Lower lobe of right lung (tissue), 2 donors: ENCODE measurements at places on chromosomes 6 and 20. TPM values are rescaled to one million over a fixed set of nuclear protein-coding genes. Genes with fewer than 3 reads are reported as not detected.
A peak's percentile ranks its signal among the peaks of the same experiment; 100 is the strongest.

MTO1 gene
- 25.7 TPM for total RNA-seq

TBP gene
- 12.7 TPM for total RNA-seq

PTPRT gene
- 8.0 TPM for total RNA-seq

PPP1R16B gene
- 13.0 TPM for total RNA-seq

PABPC1L gene
- 56.3 TPM for total RNA-seq

TPBG gene
- 10.8 TPM for total RNA-seq

C6orf58 gene
- not detected for total RNA-seq

MAP7 gene
- 18.3 TPM for total RNA-seq

COL21A1 gene
- 9.4 TPM for total RNA-seq

DNA sequence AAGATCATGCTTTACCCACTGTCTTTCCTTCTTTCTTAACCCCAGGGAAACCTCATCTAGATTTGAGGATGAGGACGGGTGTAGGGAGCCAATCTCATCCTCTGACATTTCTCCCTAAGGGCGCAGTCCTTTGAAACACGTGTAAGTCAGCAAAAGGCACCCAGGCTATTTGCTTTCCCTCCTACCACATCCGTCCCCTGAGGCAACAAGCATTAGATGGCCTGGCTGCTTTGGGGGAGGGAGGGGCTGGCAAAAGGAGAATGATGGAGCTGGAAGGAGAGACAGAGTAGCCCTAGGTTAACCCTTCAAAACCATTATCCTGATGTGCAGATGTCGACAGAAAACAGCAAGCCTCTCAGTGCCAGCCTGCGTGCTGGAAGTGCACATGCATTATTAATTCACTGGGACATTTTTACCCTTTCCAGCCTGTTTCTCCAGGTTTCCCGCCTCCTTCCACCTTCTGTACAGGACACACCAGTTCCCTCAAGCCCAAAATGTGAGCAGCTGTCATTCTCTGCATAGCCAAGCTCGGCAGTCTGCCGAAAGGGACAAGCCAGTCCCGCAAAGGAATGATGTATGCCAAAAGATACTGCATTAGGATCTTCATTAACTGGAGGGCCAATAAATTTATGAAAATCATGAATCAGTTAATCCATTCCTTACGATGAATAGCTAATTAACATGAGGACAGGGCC, 547.2 kb downstream of the CD83 start:
- no peak overlapping the region for H3K4me3 ChIP-seq
- H3K27me3 ChIP-seq: no peaks in the 10 kb centered on the region
- no peak overlapping the region for H3K27ac ChIP-seq
- no peak for DNase-seq
- H3K36me3 ChIP-seq: no peaks in the 10 kb centered on the region

- peaks cover 4% of the 10 kb centered on the region for H3K4me1 ChIP-seq
- no peak overlapping the region for H3K4me3 ChIP-seq
- H3K36me3 ChIP-seq: no peaks in the 10 kb centered on the region
- no peak for DNase-seq
- no peaks in the 10 kb centered on the region for H3K27me3 ChIP-seq
These were observed 678.3 kb upstream of the NRSN1 start for GRCh38 chr6:23447731-23448130.

GRCh38 chr20:19767070-19767469, 9.0 kb downstream of the RIN2 start:
- H3K27ac ChIP-seq: peak overlapping the region; percentile 31
- H3K4me1 ChIP-seq: peaks cover 2% of the 10 kb centered on the region
- H3K36me3 ChIP-seq: no peaks in the 10 kb centered on the region
- no peak for DNase-seq
- no peaks in the 10 kb centered on the region for H3K27me3 ChIP-seq

DNA sequence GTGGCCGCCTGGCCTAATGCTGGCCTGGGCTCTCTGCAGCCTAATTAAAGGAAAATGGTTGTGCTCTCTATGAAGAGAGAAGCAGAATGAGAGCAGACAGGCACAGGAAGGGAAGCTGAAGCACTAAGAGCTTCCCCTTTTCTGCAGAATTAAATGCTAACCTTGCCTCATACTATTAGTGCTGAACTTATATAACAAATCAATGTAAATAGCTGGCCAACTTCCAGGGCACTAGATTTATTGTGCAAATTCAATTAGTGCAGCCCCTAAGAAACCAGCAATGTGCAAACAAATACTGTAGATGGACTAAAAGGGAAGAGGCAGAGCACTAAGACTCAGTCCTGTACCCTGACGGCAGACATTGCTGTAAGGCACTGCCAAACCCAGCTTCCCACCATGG, 36.1 kb upstream of the INSM1 start:
- no peaks in the 10 kb centered on the region for H3K27me3 ChIP-seq
- no peak overlapping the region for H3K27ac ChIP-seq
- no peak for DNase-seq
- no peaks in the 10 kb centered on the region for H3K36me3 ChIP-seq
- no peak overlapping the region for H3K4me3 ChIP-seq

DNA sequence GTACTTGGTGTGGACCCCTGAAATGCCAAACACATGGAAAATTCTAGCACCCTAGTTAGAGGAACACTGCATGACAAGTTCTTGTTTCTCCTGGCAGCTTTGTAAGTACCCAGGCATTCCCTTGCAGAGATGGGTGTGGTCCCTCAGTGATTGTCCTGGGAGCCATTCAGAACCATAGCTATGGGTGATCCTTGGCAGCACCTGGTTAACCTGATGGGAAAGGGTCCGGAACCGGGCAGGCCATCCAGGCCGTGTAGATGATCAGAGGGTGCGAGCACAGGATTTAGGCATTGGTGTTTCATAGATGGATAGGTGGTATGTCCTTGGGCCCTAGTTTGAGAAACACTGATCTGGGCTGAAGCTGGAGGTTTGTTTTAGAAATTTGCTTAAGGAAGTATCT, 95.8 kb downstream of the RPP40 start:
- no peaks in the 10 kb centered on the region for H3K36me3 ChIP-seq
- H3K4me1 ChIP-seq: peaks cover 38% of the 10 kb centered on the region
- H3K27ac ChIP-seq: no peak overlapping the region
- no peak overlapping the region for H3K4me3 ChIP-seq
- no peaks in the 10 kb centered on the region for H3K27me3 ChIP-seq

DNA sequence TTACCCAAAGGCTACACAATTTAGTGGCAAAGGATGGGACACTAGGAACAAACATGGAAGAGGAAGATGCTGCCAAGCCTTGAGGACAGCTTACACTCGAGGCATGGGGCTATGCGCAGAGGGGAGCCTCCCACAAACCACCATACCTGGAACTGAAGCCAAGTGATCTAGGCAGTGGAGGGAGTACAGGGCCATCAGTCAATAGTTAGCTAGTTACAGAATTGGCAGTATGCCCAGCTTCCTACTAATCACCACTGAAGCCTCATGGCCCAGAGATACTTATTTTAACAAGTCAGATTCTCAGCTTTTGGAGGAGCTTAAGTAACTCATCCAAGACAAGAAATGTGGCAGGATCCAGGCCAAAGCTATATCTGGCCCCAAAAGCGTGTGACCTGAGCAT, 226.6 kb upstream of the MOCS1 start:
- DNase-seq: no peak
- no peak overlapping the region for H3K4me3 ChIP-seq
- no peaks in the 10 kb centered on the region for H3K36me3 ChIP-seq
- H3K4me1 ChIP-seq: no peaks in the 10 kb centered on the region

DNA sequence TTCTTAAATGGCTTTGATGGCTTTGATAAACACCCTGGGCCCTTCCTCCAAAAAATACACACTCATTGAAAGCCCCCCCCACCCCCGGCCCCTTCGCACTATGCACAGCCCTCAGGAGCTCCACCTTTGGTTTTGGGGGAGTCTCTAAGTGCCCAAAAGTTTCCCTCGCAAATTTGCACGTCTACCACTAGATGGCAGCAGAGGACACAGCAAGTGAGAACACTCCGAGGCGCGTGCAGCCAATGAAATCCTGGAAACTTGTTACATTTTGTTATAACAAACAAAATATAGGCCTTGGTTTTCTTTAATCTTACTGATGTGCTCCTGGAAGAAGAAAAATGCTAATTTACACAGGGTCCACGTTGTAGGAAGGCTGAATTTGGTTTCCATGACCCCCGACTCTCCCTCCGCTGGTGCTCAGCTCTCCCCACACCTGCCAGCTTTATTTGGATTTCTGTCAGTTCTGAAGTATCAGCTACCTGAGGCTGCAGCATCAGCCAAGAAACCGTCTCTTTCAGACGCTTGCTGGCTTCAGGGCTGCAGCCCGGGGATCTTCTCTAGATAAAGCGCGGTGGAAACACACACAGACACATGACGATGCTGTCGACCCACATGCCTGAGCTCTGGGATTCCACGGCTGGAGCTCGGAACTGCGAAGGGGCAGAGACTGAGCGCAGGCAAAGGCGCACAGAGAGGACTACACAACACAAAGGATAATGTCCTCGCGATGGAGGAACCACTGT, 148.3 kb upstream of the RPS6KA2 start:
- no peaks in the 10 kb centered on the region for H3K36me3 ChIP-seq
- H3K4me3 ChIP-seq: no peak overlapping the region
- no peak overlapping the region for H3K27ac ChIP-seq
- H3K4me1 ChIP-seq: no peaks in the 10 kb centered on the region
- peak; percentile 63 for DNase-seq
- H3K27me3 ChIP-seq: no peaks in the 10 kb centered on the region

GRCh38 chr6:63543982-63544381, 28.3 kb upstream of the LOC128125822 start:
- no peak overlapping the region for H3K27ac ChIP-seq
- H3K27me3 ChIP-seq: no peaks in the 10 kb centered on the region
- no peaks in the 10 kb centered on the region for H3K4me1 ChIP-seq
- no peak overlapping the region for H3K4me3 ChIP-seq
- no peak for DNase-seq
- no peaks in the 10 kb centered on the region for H3K36me3 ChIP-seq

DNA sequence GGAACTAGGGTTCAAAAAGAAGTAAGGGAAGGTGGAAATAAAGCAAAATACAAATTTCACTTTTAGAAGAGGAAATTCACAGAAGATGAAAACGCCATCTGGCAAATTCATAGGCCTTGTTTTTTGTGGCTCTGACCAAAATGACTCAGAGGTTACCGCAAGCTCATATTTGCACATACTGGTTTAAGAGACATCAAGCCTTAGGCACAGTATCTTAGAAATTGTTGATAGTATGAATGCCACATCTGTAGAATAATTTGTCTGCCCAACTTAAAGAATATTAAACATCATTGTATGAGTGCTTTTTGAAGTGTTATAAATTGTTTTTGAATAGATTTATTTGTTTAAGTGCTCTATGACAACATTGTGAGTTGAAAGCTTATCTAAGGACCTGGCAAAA, 10.6 kb downstream of the TAAR1 start:
- no peak for DNase-seq
- no peak overlapping the region for H3K4me3 ChIP-seq
- H3K27ac ChIP-seq: no peak overlapping the region

DNA sequence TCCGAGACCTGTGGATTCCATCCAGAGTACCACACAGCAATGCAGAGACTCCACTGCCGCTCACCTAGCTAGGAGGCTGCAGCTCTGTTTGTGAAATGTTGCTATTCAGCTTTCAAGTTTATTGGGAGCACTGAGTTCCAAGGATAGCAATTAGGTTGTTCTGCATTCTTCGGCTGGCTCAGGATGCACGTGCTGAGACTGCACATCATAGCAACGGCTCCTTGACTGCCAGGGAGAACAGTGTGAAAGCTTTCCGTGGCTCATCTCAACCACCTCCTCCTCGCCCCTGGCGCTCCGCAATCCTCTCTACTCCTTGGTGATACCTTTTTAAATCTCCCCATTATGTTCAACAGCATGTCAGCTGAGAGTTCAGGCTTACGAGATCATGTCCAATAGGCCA, 116.6 kb downstream of the TSHZ2 start:
- no peak for DNase-seq
- no peak overlapping the region for H3K27ac ChIP-seq
- no peaks in the 10 kb centered on the region for H3K27me3 ChIP-seq
- H3K36me3 ChIP-seq: no peaks in the 10 kb centered on the region
- no peak overlapping the region for H3K4me3 ChIP-seq
- no peaks in the 10 kb centered on the region for H3K4me1 ChIP-seq

- no peaks in the 10 kb centered on the region for H3K27me3 ChIP-seq
- H3K4me1 ChIP-seq: no peaks in the 10 kb centered on the region
- no peak overlapping the region for H3K27ac ChIP-seq
These were observed 21.5 kb downstream of the TPBG start for GRCh38 chr6:82385102-82385501.

DNA sequence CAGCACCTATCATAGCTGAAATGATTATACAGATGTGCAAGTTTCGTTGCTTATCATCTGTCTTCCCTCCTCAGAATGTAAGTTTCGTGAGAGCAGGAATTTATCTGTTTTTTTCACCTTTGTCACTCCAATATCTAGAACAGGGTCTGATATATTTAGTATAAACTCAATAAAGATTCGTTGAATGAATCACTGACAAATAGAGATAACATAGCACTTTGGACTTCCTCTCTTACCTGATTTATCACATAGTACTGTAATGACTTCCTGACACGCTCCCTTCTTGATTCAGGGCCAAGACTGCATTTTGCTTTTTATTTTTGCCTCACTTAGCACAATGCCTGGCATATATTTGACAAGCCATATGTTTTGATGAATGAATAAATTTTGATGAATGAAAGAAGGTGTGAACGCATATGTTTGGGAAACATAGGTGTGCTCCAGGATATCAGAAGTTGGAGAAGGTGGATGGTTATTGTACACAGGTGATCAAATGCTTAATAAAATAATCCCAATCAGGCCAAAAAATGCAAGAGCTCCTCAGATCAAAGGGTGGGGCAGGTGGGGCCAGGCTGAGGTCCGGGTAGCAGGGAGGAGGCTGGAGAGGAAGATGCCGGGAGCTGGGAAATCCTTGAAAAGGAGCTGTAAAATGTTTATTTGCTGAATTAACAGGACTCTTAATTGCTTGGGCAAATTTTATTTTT, 33.0 kb downstream of the PIM1 start:
- no peak for DNase-seq
- H3K4me3 ChIP-seq: no peak overlapping the region

- H3K27me3 ChIP-seq: no peaks in the 10 kb centered on the region
- H3K4me1 ChIP-seq: peaks cover 16% of the 10 kb centered on the region
- DNase-seq: no peak
- no peak overlapping the region for H3K4me3 ChIP-seq
- H3K27ac ChIP-seq: no peak overlapping the region
These were observed 32.6 kb downstream of the KCNK5 start for GRCh38 chr6:39196673-39197091.

- H3K27ac ChIP-seq: peak overlapping the region; percentile 95
- no peaks in the 10 kb centered on the region for H3K36me3 ChIP-seq
- H3K4me3 ChIP-seq: peak overlapping the region; percentile 95
These were observed 1.0 kb downstream of the GINM1 start for GRCh38 chr6:149567194-149567586.
